Activated gamma-delta T cell treated with anti-CD3 and anti-CD28 coated beads, Interleukin-2, amount 50 U/mL, for 16 hours (primary cell): ENCODE measurements at places on chromosomes 13 and 19.

- no peak for DNase-seq
Observed at GRCh38 chr19:7098096-7098495, 28.6 kb downstream of the ZNF557 start.

DNA sequence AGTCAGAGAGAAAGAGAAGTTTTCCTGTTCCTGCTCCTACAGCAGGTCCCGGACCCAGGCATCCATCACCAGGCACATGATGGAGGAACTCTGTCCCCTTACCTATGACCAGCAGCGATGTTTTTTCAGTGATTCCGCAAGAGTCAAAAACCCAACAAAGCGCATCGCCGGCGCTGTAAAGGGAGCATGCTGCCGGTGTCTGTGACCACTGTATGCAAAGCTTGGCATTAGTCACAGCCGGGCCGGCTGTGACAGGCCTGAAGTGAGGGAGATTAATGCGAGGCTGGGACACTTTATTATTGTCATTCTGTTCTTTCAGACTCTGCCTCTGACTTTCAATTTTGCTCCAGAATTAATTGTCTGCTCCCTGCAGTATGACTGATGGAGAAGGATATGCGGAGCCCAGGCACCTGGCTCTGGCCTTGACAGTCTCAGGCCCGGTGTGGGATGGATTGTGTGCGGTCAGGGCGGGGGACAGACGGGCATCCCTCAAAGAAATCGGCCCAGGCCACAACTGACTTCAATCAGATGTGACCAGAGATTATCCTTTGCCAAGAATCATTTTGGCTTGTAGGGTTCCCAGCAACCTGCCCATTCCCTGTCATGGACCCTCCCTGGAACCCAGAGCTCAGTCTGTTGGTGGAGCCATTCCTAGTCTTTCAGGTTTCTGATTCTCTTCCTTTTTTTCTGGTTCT is 462.0 kb upstream of the ZNF507 start:
- no peak for DNase-seq

GRCh38 chr13:24264976-24265375 is 44.4 kb upstream of the C1QTNF9 start:
- peak; percentile 68 for DNase-seq

DNA sequence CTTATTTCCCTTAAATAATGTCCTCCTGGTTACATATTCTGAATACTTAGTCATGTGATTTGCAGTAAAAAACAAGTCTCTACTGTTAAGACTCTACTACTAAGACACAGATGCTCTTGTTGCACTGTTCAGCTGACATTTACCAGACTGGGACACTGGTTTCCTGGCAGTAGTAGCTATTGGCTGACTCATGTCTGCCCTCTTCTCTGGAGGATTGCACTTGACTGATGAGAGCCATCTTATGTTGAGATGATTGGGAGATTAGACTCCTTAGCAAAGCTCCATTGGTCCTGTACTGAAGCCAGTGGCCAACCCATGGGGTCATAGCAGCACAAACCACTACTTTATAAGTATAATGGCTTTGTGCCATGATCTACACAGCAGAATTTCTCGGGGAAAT is 1672.6 kb upstream of the PCDH20 start:
- no peak for DNase-seq

- no peak for DNase-seq
Observed at GRCh38 chr13:39036212-39036611, 1.7 kb downstream of the PROSER1 start.

DNA sequence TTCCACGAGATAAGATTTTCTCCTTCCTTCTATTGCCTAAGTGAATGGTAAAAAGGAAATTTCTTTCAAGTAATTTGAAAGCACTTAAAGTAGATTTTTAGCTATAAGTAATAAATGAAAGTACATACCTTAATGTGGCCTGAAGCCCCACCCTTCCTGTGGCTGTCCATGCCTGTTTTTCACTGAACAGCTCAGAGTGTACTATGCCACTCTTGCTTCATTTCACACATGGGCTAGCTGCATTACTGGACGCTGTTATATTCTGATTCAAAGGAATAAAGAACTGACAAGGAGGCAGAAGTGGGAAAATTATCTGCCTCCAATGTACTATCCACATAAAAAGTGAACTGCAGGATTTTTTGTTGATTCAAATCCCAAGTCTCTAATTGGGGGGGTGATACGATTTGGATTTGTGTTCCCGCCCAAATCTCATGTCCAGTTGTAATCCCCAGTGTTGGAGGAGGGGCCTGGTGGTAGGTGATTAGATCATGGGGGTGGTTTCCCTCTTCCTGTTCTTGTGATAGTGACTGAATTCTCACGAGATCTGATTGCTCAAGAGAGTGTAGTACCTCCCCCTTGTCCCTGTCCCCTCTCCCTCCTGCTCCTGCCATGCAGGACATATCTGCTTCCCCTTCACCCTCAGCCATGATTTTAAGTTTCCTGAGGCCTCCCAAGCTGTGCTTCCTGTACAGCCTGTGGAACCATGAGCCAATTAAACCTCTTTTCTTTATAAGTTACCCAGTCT is 154.7 kb upstream of the SGCG start:
- no peak for DNase-seq

DNA sequence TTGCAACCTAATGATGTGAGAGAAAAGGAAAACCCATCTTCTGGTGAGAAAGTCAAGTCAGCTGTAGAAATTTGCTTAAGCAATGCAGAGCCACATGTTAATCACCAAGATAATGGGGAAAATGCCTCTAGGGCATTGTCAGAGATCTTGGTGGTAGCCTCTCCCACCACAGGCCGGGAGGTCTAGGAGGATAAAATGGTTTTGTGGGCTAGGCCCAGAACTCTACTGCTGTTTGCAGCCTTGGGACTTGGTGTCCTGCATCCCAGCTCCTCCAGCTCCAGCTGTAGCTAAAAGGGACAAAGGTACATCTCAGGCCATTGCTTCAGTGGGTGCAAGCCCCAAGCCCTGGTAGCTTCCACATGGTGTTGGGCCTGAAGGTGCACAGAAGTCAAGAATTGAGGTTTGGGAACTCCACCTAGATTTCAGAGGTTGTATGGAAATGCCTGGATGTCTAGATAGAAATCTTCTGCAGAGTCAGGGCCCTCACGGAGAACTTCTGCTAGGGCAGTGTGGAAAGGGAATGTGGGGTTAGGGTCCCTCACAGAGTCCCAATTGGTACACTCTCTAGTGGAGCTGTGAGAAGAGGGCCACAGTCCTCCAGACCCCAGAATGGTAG is 382.2 kb upstream of the KLHL1 start:
- DNase-seq, result no peak

- no peak for DNase-seq
Observed at GRCh38 chr19:33040994-33041827, 23.5 kb downstream of the RHPN2 start.

- no peak for DNase-seq
Observed at GRCh38 chr19:741506-742131, 9.3 kb upstream of the MISP start.

DNA sequence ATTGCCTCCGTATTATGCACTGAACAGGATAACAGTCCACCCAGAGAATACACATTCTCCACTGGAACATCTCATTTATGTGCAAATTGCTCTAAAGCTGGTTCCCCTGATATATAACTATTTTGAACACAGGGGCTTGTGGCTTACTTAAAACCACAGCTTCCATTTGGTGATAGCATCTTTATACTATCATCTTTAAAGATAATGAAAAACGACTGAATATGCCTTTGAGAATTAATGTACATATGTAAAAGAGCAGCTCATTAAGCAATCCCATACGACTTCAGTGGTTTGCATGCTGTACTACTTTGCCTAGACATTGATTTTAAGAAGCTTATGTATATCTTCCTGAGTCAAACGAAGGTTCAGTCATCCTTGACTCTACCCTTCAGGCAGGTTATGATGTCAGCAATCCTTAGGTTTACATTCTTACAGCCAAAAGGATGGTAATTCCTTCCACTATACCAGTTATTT is 40.8 kb downstream of the BRD4 start:
- DNase-seq, result no peak

DNA sequence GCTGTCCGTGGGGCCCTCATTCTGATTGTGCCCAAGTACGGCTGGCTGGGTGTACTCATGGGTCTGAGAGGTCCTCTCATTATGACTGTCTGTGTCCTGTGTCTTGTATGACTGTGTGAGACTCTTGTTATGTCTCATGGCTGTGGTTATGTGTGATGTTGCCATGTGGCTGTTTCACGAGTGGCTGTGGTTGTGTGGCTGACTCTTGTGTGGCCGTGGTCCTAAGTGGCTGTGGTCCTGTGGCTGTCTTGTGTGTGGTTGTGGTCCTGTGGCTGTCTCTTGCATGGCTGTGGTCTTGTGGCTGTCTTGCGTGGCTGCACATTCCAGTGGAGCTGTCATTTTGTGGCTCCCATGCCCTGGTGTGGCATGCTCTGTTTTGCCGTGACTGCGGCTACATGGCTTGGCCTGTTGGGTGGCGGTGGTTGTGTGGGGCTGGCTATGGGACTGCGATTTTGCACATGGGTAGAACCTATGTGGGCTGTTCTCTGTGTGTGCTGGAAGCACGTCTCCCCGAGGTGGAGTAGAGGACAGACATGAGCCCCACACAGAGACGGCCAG is 2.5 kb downstream of the LYL1 start:
- DNase-seq, result peak; percentile 51

DNA sequence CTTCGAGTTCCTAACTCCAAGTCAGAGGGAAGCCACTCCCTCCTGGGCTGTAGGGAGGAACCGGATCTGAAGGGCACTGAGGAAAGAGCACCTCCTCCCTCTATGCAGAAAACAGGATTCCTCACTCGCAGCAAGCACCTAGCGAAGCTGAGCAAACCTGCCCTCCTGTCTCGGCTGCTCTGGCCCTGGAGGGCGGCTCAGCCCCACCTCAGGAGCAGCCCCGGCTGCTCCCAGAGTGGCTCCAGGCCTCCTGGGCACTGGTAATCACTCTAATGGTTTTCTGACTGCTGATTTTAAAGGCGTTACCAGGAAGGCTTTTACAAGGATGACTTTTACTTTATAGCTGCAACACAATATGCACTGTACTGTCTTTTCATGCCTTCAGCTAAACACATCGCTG is 312.5 kb downstream of the TEX29 start:
- DNase-seq, result no peak

DNA sequence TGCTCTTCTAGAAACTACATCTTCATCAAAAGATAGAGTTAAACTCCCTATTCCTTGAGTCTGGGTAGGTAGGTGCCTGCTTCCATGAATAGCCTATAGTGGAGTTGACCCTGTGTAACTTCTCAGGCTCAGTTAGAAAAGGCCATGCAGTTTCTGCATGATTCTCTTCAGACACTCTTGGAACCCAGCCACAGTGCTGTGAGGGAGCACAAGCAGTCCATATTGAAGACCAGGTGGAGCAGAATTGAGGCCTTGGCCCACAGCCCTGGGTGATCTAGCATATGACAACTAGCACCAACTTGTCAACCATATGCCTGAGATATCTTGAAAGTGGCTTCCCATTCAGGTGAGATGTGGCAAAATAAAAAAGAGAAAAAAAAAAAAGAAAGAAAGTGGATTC is 10.3 kb upstream of the PAN3 start:
- DNase-seq, result no peak

DNA sequence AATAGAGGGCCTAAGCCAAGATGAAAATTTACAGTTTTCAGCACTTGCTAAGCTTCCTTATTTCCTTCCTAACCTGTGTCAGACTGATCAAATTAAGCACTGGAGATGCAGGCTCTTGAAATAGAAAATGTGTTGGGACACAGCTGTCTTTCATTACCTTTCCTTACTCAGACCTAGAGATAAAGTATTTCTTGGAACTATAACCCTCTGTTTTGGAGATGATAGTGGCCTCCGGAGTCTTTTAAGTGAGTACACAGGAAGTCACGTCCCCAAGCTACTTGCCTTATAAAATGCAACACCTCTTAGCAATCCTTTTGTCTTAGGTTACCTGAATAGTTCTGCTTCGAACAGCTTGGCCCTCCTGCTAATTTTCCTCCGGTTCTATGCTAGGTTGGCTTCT is 12.4 kb upstream of the AKAP11 start:
- DNase-seq, result no peak

DNA sequence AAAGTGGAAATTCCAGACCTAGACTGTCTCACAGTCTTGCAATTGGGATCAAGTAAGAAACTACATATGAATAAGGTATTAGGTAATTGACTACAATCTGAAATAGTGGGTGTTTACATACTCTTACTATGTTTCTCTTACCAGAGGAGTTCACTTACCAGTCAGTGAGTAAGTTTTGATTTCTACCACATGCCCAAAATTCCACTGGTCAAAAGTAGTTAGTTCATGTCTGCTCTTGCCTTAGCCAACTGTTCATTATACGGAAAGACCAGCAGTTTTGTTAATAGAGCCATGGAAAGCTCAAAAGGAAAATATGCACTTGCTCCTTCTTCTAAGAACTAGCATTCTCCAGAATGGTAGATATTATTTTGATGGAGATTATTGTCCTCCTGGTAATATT is 490.8 kb downstream of the RFC3 start:
- DNase-seq, result no peak

DNA sequence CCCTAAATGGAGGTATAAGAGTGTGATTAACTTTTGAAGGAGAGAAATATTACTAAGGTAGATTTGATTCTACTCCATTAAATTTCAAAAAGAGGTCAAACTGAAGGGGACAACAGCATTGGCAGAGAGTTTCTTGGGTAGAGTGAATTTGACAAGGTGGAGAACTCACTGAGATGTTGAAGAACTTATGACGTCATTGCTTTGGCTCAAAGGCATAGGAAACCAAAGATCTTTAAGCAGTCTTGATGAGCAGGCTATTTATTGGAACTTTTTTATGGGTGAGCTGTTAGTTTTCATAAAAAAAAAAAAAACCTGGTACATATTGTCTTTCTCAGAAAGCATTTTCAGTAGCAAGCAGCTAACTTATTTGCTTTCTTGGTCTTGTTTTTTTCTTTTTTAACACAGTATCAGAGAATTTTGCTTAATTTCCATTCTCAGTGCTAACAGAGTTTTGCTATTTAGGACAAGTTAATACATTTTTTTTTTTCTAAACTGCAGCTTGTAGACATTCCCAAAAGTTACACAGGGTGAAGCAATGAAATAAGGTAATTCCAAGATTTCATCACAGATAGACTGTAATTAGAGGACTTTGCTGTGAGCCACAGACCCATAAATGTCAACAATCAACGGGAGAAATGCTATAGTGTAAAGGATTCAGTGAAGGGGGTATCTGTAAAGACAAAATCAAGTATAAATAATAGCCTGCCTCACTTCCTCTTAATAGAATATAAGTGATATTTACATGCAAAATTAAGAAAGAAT is 412.2 kb upstream of the KLHL1 start:
- DNase-seq, result no peak

DNA sequence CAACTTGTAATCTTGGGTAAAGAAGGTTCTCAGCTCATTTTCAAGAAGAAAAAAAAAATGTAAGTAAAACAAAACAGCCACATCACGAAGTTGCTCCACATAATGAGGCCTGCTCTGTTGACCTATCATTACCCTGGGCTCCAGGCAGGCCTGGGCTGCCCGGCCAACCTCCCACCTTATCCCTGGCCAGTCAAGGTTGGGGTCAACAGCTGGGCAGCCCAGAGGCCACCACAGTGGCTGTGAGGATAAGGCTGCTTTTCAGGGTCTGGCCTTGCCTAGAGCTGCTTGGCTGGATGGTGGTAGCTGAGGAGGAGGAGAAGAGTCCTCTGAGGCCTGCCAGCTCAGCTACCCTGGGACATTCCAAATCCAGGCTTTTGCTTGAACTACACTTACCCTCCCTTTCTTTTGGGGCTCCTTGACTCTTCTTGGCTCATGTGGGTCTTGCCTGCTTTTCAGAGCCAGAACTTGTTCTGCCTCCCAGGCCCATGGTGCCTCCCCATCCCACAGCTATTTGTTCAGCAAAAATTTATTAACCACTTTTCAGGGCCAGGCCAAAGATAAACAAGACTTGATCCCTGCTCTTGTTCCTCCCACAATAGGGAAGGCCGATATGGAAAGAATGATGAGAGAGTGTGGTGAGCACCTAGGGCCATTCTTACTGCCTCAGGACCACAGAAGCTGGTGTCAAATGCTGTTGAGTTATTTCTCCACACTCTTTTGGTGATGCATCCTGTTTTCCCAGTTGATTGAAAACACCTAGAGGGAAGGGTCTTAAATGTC is 101.6 kb downstream of the RGCC start:
- no peak for DNase-seq
